ENCODE measurements at places on chromosomes 12 and 14.

GRCh38 chr12:131589221-131589897 is 121.5 kb upstream of the SFSWAP start:
- no peak for DNase-seq

- no peak for DNase-seq
These were observed 116.7 kb downstream of the PRKCH start for GRCh38 chr14:61438036-61438435.

DNA sequence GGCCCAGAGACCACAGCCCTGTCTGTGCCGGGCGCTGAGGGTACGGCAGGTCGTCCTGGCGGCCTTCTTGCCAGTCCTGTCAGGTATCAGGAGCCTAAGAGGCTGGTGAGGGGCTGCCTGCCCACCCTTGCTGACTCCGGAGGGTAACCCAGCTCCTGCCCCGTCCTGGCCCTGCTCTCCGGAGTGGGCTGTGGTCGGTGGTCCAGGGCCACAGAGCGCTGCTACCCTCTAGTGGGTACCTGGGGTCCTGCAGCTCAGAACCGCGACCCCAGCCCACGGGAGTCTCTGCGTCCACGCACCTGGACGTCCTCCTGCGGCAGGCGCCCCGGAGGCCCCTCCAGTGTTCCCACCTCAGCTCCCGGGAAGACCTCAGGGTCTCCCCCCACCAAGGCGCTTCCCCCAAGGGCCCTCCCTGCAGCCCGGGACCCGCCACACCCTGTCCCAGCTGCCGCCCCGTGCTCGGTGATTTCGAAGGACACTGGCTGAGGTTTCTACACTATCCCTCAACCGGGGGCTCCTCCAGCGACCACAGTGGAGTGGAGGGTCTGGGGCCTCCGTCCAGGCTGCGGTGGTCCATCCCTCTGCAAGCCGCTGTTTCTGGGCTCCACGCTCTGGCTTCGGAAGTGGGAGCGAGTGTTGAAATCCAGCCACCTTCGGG is 75.9 kb upstream of the FBRSL1 start:
- no peak for DNase-seq

DNA sequence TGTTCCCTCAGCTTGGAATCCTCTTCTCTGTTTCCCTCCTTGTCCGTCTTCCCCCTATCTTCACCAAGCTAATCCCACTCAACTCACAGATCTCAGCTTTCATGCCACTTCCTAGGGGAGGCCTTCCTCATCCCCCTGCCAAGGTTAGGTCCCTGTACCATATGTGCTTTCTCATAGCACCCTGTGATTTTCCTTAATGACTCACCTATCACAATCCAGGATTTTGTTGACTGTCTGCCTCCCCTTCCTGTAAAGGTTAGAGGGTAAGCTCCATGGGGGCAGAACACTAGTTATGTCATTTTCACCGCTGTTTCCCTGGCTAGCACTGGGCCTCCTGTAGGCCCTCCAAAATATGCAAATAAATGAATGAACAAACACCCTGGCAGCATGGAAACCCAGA is 57.6 kb downstream of the CRADD start:
- no peak for DNase-seq

DNA sequence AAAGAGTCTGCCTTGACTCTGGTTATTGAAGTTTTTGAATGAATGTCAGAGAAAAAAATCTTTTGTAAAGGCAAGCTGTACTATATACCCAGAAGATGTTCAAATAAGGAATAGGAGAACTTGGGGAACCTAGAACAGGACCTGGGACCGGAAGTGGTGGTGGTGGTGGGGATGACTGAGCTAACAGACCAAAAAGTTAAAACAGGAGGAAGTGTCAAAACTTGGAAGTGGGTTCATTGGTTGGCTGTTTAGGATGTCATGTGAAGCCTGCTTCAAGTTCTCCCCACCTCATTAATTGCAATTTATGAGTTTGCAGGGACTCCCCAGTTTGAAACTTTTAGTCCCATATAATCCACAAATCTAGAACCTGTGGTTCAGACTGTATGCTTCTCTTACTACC is 26.2 kb downstream of the PLXNC1 start:
- no peak for DNase-seq

DNA sequence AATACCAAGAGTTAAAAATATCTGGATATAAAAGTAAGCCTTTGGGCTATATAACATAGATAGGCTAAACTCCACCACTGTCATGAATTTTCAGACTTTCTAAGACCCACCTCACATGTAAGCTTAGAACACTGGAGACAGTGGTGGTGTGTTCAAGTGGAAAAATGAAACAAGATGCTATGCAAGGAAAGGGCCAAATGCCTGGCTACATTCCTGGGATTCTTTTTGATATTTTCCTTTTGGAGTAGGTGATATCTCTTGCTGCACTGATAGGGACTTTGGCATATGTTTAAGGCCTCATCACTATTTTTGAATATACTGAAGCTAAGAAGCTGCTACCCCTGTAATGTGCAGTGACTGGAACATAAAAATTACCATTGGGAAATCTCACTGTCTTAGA is 341.3 kb downstream of the SLC16A7 start:
- DNase-seq, result no peak

DNA sequence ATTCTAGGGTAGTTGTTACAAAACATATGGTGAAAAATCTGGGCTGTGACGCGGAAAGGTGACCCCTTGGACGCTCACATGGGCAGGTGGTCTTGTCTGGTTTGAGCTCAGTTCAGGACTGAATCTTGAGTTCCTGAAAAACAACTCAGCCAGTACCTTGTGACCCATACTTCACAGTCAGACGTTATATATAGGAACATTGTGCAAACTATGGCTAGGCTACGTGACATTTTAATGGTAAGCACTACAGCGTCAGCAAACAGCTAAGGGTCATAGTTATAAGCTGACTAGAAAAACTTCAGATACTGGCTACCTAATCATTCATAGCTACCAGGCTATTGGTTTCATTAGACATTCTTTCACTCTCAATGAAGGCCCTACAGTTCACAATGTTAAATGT is 14.8 kb upstream of the EDDM3A start:
- no peak for DNase-seq

GRCh38 chr14:105738638-105739037 is 212.3 kb downstream of the TMEM121 start:
- DNase-seq, result no peak

- DNase-seq, result no peak
These were observed 111.1 kb upstream of the SCAF11 start for GRCh38 chr12:46101485-46101869.

DNA sequence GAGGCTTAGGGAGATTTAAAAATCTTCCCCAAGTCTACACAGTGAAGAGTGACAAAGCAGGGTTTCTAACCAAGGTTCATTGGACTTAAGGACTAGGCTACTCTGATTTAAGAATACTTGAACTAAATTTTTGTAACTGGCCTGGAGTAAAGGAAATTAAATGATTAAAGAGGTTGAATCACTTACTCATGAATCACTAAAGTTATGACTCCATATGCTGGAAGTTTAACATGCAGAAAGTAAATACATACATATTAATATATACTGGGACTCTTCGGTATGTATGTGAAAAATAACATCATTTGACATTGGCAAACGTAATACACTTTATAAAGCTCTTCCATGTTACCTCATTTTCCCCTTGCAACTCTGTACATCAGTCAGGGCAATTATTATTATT is 322.9 kb downstream of the KCNH5 start:
- DNase-seq, result no peak

- DNase-seq, result no peak
These were observed 24.9 kb downstream of the CRACR2A start for GRCh38 chr12:3727877-3728632.

DNA sequence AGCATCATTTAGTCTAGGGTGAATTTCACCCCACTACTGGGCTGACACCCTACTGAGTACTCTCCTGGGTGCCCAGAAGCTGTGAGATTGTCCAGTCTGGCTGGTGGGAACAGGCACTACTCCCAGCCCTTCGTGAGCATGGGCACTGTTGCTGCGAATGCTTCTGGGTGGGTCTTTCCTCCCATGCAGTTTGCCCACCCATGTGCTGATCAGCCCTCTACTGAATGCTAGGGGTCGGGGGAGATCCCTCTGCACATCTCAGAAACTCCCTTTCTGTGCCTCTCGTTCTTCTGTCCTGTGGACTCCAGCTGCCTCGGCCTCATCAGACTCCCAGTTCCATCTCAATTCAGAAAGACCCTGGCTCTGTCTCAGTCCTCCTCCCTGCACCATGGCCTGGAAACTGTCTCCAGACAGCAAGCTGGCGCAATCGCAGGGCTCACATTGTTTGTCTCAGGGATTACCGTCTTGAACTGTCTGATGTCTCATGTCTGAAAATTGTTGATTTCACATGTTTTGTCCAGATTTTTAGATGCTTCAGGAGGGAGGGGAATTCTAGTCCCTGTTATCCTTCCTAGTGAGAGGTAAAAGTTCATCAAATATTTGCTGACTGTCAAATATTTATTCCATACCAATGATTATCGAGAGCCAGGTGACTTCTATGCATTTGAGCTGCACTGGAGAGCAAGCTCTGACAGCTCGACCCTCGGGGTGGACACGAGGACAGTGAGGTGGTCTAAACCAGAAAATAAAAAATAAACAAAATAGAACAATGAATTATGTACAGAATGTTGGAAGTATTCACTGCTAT is 316.6 kb upstream of the RTL1 start:
- DNase-seq, result no peak

DNA sequence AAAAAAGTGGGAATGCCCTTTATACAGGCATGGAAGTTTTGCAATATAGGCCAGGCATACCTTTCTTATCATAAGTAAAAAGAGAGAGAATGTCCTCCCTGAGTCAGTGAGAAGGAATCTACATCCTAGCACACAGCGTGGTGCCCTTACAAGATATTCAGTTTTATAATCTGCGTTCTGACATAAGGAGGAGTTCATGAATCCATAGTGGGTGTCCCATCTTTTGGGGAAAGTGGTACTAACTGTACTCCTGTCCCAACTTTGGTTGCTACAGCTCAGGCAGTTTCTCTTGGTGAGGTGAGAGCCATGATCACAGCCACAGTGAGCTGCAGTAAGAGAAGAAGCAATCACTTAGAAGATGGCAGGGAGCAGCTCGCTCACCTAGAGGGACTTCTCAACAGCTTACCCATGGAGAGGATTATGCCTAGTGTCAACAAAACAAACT is 332.9 kb downstream of the BCAT1 start:
- DNase-seq, result no peak

GRCh38 chr12:124345795-124346194 is 50.9 kb downstream of the RFLNA start:
- no peak for DNase-seq

DNA sequence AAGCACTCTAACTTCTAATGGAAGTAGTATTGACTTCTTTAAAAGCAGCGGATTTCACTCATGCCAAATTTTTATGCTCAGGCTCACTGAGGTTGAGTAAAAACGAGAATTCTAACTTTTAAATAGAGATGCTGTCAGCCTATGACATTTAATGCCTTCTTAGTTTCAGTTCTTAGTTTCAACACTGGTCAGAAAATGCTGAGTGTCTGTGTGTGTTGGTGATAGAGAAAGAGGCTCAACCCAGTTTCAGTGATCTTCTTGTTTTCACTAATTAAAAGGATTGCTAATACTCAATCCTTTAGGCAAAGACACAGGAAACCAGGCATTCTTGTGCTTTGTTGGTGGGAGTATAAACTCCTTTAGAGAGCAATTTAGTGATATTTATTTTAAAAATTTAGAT is 31.0 kb downstream of the PEBP1 start:
- DNase-seq, result no peak

GRCh38 chr12:92938018-92938417 is 8.9 kb upstream of the EEA1 start:
- no peak for DNase-seq

- DNase-seq, result no peak
These were observed 50.4 kb downstream of the GXYLT1 start for GRCh38 chr12:42094277-42094676.

GRCh38 chr14:99821519-99822508 is 28.6 kb downstream of the EML1 start:
- DNase-seq, result peak; percentile 44

DNA sequence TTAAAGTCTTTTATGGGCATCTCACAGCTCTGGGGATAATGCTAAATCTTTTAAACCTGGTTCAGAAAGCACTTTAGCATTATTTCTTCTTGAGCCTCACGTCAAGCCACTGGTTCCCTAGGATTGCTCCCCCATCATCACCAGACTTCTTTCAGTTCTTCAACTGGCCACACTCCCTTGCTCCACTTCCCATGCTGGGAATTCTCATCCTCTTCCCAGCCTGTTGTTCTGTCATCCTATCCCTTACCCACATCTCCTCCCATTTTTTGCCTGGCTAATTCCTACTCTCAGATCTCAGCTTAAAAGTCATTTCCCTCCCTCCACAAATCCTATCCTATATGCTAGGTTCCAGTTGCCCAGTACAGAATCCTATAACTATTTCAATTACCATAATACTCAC is 14.4 kb downstream of the FERMT2 start:
- no peak for DNase-seq

DNA sequence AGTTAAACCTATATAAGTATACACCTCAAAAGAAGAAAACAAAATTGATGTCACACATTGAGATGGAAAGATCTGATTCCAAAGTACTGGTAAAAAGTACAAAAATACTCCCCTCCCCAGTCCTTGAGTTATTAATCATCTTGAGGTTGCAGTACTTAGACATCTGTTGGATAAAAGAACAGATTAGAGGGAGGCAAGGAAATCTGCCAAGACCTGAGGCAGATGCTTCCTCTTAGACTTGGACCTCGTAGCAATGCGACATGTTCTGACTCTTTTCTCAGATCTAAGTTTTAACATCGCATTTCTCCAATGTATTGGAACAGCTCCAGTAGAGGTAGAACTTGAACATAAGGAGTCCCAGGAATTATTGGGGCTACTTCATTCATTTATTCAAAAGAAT is 187.9 kb upstream of the GRIN2B start:
- no peak for DNase-seq

DNA sequence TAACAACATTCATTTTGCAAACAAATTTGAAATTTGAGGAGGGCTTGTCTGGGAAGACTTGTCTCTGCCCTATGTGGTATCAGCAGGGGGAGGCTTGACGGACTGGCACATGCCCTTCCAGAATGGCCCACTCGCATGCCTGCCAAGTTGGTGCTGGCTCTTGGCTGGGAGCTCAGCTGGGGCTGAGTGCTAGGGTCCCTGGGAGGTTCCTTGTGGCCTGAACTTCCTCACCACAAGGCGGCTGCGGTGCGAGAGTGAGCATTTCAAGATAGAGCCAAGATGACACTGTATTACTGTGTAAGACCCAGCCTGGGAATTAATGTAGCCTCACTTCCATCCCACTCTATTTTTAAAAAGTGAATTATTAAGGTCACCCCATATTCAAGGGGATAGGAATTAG is 271.6 kb upstream of the PLEKHG7 start:
- DNase-seq, result no peak
